ENCODE measurements at places on chromosomes 7 and 10.

DNA sequence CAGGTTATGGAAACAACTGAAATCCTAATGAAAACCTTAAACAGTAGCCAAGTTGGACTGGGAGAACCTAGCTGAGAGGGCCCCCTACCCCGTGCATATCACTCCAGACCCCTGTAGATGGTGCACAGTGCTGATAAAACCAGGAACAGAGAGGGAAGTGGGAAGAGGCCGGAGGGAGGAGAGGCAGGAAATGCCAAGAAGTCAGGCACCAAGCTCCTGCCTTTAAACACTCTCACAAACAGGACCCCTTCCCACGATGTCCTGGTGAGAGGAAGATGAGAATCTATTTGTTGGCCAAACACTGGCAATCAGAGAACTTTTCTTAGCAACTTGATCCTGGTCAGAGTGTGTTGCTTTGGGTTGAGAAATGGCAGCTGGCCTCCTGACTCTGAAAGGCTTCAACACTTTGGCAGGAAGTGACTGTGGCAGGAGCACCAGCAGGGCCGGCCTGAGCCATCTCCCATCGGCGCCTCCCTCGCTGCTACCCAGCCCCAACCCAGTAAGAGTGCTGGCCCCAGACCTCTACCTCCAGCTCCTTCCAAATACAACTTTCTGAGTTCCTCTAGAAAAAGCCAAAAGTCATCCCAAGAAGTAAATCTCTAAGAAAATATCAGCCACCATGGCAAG, 39.5 kb downstream of the GSDME start:
- no peak for DNase-seq

DNA sequence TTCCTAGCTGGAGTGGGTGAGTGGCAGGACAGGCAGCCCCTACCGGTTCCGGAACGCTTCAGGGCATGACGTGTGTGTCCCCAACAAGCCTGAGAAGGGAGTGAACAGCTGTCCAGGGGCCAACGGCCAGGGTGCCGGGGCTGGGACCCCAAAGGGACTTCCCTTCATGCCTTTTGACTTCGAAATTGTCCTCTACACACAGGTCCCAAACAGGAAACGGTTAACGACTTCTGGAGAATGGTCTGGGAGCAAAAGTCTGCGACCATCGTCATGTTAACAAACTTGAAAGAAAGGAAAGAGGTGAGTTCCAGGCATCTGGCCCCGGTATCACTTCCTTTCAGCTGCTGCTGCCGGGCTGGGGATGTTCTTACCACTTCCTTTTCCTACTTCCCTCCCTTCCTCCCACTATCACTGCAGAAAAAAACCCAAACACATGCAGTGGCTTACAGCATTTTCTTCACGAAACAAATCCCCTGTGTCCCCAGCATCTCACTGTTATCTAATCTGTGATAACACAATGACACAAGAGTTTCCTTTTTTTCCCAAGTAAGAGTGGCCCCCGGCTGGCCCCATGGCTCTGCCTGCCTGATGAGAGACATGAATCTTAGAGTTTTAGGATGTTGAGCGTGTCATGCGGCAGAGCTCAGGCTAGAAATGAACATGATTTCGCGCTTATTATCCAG, 63.2 kb downstream of the MKI67 start:
- DNase-seq = peak; percentile 40

GRCh38 chr7:104089612-104090011, 100.2 kb upstream of the RELN start:
- no peak for DNase-seq

DNA sequence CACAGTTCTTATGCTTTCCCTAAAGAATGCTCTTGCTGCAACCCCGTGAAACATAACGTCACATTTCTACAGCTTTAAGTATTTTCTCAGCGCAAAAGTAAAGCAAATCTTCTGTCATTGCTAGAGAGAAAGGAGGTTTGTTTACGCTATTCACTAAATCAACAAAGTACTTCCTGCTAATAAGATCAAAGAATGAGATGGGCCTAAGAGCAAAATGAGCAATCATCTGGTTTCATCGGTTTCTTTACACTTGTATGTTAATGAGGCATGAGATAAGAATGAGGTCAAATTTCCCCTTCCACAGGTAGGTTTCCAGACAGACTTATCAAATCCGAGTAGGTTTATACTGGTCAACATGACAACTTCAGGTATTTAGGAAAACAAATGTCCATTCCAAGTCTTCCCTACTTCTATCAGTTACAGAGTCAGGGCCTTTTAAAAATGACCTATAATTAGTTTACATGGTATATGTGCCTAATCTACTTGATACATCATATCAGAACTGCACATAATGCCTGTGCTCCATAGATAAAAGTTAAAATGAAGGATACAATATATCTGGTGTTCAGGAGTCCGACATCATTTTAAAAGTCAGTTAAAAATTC, 8.4 kb downstream of the USP6NL start:
- DNase-seq = no peak

GRCh38 chr10:3140280-3140679, 32.3 kb downstream of the PITRM1 start:
- DNase-seq = no peak

DNA sequence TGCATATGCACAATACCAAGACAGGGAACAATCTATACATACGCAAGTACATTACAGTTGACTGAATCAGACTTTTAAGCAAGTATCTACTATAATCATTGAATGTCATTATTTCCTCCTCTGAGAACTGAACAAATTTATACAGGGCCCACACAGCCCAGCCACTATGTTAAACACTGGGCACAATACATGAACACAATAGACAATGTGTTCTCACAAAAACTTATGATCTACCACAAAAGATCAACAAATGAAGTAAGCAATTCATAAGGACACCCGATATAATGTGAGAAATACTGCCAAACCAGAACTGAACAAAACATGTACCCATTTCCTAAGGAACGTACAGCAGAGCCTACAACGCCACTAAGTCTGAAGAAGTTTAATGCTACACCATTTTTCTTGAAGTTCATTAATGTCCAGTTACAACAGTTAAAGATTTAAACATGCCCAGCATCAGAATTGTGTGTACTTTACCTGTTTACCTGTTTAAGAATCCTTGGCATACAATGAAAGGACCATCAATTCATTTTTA, 31.5 kb downstream of the SHTN1 start:
- no peak for DNase-seq

GRCh38 chr10:55747244-55747643, 613.8 kb downstream of the ZWINT start:
- DNase-seq = no peak
